ENCODE measurements at places on chromosomes 5 and 9.

GRCh38 chr9:133484671-133485437, 6.0 kb upstream of the SLC2A6 start:
- DNase-seq = no peak

DNA sequence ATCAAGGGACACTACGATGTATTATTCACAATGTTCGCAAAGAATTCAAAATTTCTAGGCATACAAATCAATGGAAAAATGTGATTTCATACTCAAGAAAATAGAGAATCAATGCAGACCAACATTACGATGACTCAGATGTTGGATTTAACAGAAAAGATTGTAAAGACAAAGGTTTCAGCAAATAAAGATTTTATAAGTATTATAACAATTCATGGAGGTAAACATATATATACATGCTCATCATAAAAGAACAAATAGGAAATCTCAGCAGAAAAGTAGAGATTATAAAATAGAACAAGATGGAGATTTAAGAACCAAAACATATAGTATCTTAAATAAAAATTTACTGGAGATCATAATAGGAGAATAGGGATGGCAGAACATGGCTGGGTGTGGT, 93.4 kb upstream of the JAK2 start:
- DNase-seq = no peak

DNA sequence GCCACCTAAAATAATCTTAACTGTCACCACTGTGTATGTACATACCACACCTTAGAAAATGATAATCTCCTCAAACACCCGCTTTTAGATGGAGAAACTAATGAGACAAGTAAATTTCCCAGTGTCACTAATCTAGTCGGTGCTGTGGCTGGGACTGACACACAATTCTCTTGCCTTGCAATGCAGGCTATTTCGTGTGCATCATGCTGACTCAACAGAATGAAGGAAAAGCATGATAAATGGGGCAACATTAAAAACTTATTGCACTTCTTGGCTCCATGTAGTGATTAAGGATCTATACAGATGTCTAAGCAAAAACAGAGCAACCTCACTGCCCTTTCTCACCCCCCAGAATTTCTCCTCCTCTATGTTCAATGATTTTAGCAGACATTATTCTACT, 677.9 kb downstream of the DTWD2 start:
- DNase-seq = no peak

DNA sequence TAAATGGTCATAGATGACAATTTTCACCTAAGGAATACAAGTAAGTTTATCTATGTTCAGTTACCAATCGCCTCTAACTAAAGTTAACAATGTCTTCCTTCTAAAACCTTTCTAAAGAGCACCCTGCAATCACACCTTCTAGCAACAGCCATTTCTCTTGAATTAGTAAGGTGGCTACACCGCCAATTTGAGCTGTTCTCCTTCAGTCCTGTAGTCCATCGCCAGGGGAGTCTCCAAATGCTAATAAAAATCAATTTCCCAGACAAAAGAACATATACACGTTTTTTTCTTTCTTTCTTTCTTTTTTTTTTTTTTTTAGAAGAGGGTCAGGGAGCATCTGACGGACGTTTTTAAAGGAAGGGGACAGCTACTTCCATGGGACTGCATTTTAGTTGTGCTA, 729 bp upstream of the RORB start:
- no peak for DNase-seq

DNA sequence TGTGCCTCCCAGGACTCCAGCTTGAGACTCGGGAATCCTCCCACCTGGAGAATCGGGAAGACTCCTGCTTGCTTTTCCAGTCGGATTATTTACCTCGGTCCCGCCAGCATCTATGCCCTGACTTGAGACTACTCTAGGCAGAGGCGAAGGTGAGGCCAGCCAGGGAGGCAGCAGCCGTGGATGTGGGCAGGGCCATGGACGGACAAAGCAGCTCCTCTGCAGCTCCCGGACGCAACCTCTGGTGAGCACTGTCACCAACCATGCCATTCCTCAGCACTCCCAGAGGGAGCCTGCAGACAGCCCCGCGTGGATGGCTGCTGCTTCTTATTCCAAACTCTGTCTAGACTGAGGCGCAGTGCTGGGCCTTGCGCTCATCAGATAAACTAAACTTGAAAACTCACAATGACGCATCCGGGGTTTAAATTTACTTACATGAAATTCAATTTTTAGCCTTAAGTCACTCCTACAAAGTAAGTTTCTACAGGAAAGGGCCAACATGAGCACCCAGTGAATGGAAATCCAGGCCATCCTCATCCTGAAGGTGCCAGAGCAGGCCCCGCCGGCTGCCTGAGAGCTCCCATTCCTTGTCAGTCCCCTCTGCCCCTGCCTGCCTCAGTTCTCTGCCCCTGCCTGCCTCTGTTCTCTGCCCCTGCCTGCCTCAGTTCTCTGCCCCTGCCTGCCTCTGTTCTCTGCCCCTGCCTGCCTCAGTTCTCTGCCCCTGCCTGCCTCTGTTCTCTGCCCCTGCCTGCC, 17.8 kb downstream of the MED10 start:
- DNase-seq = no peak

DNA sequence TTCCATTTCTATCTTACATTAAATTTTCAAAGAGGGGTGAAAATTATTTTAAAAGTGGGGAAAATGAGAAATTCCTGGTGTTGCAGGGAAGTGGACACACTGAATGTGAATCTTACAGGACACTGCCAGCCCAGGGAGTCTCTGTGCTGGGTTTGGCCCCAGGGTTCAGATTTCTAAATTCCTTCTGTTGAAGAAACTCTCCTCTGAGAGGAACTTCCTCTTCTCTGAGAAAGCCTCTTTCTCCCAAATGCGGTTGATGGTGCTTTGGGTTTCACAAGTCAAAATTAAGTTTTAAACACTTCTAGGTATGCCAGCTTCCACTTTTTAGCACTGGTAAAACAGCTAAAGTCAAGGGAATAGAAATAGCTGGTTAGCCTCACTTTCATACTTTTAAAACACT, 317.9 kb upstream of the ITGA1 start:
- DNase-seq = no peak

DNA sequence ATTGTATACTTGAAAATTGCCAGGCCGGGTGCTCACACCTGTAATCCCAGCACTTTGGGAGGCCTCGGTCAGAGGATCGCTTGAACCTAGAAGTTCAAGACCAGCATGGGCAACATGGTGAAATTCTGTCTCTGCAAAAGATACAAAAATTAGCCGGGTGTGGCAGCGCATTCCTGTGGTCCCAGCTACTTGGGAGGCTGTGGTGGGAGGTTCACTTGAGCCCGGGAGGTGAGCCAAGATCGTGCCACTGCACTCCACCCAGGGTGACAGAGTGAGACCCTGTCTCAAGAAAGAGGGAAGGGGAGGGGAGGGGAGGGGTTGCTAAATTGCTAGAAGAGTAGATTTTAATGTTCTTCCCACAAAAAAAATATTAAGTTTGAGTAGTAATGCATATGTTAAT, 53.2 kb downstream of the FNBP1 start:
- no peak for DNase-seq

GRCh38 chr5:43839218-43839617, 236.2 kb downstream of the NNT start:
- DNase-seq = no peak

GRCh38 chr9:115183436-115183835, 65.5 kb upstream of the TNC start:
- DNase-seq = no peak

- no peak for DNase-seq
Measured at GRCh38 chr5:31894141-31894540, 255.2 kb downstream of the PDZD2 start.

DNA sequence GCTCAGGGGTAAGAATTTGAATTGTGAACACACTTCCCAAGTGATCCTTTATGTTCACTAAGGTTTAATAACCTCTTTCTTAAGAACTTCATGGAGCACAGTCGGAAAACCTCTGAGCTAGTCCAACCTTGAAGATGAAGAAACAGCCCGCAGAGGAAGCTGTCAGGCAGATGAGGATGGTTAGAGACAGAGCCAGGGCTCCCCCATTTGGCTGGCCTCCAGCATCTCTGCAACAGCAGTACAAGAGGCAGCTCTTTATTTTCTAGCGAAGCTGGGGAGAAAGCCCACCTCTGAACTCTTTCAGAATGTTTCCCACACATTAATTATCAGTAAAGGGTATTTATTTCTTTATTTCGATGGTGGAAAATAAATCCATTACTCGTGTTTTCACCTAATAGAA, 350.8 kb downstream of the DMRT2 start:
- peak; percentile 29 for DNase-seq

DNA sequence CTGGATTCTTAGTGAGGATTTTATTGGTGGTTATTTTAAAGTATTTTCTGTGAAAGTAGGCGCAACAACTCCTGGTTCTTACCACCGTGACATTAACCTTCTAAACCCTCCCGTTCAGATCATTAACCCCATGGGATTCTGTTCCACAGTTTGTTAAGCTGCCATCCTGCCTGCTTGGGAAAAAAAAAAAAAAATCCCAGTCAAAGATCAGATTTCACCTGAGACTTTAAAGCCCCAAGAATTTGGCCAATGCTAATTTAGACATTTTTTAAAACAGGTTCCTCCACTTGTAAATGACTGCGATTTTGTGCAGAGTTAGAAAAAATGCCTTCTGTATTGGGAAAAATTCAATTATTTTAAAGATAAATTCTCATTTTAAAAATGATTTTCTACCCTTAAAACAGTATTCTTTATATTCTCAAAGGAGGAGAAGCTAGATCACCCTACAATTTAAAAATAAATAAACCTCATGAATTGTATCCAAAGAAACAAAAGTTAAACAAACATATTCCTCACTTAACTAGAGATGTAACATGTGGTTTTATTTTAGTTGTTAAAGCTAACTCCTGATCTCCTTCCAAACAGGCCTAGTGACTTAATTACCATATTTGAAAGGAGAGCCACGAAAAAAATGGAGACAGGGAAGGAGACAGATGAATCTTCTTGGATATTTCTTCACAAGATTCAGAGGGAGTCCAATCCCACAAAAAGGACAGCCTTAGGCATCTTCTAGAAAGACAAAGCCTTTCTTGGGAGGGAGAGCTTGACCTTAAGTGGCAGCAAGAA, 93.1 kb upstream of the IFNK start:
- DNase-seq = peak; percentile 48

GRCh38 chr9:125829743-125830142, 82.6 kb downstream of the PBX3 start:
- no peak for DNase-seq

GRCh38 chr9:135906291-135907005, 898 bp downstream of the CAMSAP1 start:
- peak; percentile 29 for DNase-seq

- no peak for DNase-seq
Measured at GRCh38 chr5:32707418-32707997, 3.6 kb upstream of the NPR3 start.

GRCh38 chr9:123834889-123835562, 94.9 kb downstream of the DENND1A start:
- no peak for DNase-seq

DNA sequence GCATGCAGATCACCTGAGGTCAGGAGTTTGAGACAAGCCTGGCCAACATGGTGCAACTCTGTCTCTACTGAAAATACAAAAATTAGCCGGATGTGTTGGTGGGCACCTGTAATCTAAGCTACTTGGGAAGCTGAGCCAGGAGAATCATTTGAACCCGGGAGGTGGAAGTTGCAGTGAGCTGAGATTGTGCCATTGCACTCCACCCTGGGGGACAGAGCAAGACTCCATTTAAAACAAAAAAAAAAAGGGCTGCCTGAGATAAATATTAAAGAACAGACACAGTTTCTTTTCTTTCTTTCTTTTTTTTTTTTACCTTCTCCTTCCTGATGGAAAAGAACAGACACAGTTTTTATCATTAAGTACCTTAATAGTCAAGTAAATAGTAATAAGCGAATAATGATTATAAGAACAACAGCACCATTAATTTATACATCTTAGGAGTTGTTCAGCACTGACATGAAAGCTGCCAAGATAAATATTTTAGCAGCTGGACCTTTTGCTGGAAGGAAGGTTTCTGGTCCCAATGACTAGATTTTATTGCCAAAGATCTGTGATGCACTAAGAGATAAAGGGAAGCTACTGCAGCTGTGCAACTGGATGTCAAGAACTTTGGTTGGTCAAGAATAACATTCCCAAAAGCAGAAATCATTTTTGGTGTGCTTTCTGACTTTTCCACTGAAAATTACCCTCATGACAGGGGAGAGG, 7.0 kb downstream of the CENPP start:
- no peak for DNase-seq

DNA sequence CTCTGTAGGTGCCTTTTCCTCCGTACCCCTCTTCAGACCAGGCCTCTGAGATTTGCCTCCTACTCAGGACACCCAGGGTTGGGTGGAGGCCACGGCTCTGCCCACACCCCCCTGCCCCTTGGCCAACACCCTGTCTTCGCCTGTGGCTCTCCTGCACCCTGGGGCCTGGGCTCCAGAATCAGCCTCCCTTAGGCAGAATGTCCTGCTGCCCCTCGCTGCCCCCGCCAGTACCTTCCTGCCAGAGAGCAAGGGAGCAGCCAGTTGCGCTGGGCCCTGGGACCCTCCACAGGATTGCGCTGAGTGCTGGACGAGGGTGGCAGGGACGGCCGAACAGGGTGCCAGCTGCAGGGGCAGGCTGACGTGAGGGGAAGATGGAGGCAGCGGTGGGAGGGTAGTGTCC, 53.5 kb downstream of the COL5A1 start:
- no peak for DNase-seq

DNA sequence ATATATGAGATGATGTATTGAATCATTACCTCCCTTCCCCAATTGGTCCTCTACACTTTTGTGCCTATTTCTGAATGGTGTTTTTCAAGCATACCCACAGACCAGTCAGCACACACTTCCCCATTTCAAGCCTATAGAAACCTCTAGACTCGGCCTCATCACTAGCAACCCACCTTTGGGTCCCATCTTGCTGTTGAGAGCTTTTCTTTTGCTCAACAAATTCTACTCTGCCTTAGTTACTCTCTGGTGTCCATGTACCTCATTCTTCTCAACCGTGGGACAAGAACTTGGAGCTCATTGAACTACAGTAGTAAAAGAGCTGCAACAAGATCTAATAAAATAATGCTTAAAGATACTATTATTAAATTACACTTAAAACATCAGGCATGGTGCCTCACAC, 49.0 kb upstream of the KDM4C start:
- DNase-seq = no peak

DNA sequence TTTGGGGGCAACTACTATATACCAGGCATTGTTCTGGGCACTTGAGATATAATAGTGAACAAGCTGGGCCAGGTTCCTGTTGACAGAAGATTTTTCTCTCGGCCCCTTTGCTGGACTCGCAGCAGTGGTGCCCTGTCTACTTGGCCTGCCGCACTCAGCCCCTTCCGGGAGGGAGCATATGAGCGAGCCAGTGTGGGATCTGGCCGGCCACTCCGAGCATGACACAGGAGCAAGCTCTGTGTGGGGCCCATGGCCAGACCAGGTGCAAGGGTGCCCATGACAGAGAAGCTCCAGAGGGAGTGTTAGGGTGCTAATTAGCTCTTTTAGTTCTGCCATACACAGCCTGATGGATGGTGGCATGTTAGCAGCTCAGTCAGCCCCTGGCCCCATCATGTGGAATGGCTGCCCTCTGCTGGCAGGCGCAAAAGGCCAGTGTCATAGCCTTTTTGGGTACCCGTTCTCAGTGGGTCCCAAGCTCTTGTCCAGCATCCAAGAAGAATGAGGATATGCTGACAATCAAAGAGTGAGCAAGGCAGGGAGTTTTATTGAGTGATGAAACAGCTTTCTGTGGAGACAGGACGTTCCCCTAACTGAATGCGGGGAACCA, 9.3 kb upstream of the KIF4B start:
- no peak for DNase-seq

- no peak for DNase-seq
Measured at GRCh38 chr9:124436320-124436719, 13.9 kb upstream of the ADGRD2 start.
